WERI-Rb-1 (cell line): ENCODE measurements at places on chromosomes 11 and 22.

DNA sequence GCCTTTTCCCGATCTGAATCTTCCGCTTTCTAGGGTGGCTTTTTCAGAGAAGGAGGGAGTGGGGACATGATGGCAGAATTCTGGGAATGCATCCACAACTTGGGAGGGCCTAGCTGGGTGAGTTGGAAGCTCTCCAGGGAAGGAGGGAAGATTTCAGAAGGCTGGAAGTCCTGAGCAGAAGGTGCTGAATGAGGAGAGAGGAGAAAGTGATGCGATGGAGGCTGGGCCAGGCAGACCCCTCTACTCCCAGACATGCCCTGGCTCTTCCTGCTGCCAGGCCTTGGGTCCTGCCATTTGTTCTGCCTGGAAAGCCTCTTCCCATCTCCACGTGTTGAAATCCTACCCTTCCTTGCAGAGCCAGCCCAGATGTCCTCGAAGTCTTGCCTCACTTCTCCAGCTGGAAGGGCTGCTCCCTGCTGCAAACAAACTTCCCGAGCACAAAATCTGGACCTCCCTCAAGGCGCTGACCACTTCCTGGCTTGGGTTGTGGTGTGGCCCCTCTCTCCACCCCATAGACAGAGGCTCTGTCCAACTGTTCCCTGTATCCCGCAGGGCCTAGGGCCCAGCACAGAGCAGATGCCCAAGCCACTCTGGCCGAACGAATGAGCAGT lies 16.8 kb downstream of the LRRC32 start:
- DNase-seq: no peak

- DNase-seq: peak; percentile 26
Observed at GRCh38 chr22:22818861-22819855, 68.5 kb upstream of the IGLL5 start.

DNA sequence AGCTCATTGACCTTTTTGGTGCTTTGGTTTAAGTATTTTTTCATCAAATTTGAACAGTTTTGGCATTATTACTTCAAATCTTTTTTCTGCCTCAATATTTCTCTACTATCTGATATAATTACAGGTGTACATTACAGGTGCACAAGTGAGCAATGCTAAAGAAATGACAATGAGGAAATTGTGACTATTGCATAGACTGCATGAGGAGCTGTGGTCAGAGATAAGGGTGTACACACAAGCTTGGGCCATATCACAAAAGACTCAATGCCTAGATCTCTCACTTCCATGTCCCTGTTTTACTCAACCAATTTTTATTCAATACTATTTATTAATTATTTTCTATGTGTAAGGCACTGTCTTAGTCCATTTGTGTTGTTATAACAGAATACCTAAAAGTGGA lies 251.0 kb upstream of the UBASH3B start:
- DNase-seq: no peak

GRCh38 chr11:33778675-33779074 lies 4.4 kb upstream of the FBXO3 start:
- peak; percentile 67 for DNase-seq

DNA sequence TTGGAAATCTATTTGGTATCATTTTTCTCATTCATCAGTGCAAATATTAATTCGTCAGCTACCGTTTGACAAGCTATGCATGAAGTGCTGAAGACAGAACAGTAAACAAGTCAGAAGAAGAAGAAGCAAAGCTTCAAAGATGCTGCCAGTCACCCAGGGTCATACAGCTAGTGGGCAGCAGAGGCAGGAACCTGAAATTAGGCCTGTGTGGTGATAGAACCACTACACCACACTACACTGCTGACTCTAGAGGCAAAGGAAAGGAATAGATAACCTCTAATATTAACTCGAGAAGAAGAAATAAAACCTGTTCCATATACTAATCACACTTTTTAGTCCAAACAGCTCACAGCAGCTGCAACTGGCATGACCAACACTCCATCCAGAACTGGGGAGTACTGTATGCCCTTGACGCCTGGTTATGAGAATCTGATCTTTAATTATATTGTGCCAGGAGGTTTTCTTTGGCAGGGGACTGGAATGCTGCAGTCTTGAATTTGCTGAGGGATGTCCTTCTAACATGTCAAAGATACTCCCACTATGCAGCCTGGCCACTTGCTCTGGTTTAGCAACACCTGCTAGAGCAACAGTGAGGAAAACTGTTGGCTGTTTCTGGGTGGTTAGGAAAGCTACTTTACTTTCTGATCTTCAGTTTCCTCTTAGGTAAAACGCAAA lies 73.0 kb downstream of the PAK1 start:
- DNase-seq: no peak

- DNase-seq: no peak
Observed at GRCh38 chr11:5591613-5592012, 4.8 kb upstream of the TRIM6 start.

DNA sequence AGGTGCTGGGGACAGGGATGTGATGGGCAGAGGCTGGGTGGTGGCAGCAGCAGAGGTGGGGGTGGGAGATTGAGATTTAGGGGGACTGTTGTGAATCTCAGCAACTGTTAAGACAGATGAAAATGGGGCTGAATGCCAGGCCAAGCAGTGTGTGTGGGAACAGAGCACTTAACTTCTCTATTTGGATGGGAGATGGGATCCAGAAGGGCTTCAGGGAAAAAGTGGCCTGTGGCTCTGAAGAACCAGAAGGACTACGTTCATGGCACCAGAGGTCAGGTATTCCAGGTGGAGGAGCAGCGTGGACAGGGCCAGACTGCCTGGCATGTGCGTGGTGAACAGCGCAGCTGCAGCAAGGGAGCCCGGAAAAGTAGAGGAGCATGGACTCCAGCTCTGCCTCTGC lies 82.6 kb upstream of the SYT13 start:
- no peak for DNase-seq

GRCh38 chr22:26671317-26672059 lies 14.1 kb downstream of the MIAT start:
- no peak for DNase-seq

DNA sequence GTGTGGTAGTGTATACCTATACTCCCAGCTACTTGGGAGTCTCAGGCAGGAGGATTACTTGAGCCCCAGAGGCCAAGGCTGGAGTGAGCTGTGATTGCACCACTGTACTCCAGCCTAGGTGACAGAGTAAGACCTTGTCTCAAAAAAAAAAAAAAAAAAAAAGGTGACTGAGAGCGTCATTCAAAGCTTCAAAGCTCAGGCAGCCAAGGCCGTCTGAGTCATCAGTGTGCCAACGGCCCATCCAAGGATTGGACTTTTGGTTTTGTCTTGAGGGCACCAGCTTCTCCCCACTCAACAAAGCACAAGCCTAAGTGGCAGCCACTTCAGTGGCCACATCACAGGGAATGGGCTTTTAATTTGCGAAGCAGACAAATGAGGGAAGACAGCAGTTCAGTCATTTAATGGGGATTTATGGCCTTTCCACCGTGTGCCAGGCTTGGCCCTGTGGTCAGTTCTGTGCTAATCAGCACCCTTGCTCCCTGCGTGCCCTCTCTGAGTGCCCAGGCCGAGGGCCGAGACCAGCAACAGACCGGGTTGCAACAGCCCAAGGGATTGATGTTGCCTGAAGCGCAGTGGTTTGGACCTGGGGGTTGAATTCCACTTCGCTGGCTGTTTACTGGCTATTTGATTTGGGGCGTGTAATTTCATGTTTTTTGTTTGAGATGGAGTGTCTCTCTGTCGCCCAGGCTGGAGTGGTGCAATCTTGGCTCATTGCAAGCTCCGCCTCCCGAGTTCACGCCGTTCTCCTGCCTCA lies 30.2 kb upstream of the CRYBB3 start:
- DNase-seq: no peak

GRCh38 chr11:67667490-67668191 lies 6.8 kb downstream of the ALDH3B2 start:
- DNase-seq: no peak

- peak; percentile 84 for DNase-seq
Observed at GRCh38 chr22:22666307-22667091, 22.1 kb downstream of the GGTLC2 start.
